Hepatic stellate cell (primary cell): ENCODE measurements at places on chromosomes 1 and 21.

DNA sequence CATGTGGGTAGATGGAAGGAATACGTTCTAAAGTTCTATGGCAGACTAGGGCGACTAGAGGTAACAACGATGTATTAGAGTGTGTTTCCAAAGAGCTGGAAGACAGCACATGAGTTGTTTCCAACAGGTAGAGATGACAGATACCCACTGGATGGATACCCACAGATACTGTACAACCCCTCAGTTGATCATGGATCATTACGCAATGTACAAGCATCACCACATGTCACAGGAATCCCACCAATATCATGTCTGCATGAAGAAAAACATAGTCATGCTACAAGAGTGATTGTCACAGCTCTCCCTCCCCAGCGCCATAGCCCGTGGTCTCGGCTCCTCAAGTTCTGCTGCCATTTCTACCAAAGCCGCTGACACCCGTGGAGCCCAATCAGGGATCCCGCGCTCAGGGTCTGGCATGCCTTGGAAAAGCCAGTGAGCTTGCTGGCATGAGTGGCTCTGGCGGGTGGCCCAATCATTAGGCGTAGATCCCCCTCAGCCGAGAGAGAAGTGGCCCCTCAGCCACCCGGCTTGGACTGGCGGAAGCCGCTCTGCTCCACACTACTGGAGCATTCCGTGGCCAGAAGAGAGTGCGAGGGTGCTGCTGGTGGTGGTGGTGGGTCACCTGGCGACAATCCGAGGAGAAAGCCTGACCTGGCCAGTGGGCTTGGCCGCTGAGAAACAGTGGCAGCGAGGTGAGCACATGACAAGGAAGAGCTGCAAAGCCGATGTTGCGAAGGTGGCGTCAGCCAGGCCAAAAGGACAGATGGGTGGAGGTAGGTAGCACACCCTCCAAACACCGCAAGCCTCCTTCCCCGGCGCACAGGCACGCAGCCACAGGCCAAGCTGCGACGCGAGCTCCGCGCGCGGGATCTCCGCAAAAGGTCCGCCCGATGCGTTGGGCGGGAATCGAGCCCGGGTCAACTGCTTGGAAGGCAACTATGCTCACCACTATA, 65.7 kb upstream of the FCGR2A start:
- no peak for DNase-seq

DNA sequence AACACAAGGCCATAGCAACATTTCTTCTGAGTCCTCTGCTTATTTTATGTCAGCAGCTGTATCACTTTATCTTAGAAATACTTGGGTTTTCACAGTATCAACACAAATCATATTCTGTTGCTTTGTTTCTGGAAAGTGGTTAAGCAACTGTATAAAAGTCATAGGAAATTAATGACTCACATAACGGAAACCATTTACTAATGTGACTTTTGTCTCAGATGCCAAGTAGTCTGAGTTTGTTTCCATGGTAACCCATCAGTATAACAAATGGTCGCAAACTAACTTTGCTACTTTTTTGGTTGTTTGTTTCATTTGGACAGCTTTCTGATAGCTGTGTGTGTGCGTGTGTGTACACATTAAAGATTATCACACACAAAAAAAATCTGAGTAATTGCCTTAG, 31.1 kb downstream of the EEIG2 start:
- peak; percentile 23 for DNase-seq

- no peak for DNase-seq
Measured at GRCh38 chr1:42742141-42742540, 2.1 kb upstream of the CLDN19 start.

GRCh38 chr1:227779021-227779441, 36.4 kb upstream of the PRSS38 start:
- DNase-seq = no peak

GRCh38 chr1:85240174-85240601, 19.3 kb downstream of the C1orf52 start:
- DNase-seq = peak; percentile 29

GRCh38 chr1:58722414-58722813, 22.6 kb upstream of the MYSM1 start:
- DNase-seq = no peak

- no peak for DNase-seq
Measured at GRCh38 chr1:15425958-15426357, 12.3 kb upstream of the CTRC start.

- DNase-seq = no peak
Measured at GRCh38 chr1:114094363-114094634, 59.4 kb downstream of the SYT6 start.

DNA sequence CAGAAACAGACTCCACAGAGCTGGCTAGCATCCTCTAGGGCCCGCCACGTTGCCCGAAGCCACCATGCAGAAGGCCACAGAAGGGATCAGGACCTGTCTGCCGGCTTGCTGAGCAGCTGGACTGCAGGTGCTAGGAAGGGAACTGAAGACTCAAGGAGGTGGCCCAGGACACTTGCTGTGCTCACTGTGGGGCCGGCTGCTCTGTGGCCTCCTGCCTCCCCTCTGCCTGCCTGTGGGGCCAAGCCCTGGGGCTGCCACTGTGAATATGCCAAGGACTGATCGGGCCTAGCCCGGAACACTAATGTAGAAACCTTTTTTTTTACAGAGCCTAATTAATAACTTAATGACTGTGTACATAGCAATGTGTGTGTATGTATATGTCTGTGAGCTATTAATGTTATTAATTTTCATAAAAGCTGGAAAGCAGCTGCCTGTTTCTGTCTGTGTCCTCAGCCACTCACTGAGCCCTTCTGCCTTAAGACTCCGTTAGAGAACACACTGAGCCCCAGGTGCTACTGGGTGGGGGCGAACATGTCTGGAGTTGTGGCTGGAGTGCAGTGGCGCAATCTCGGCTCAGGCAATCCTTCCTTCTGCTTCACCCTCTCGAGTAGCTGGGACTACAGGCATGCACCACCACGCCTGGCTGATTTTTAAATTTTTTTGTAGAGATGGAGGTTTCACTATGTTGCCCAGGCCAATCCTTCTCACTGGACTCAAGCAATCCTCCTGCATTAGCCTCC, 14.8 kb downstream of the MFSD2A start:
- no peak for DNase-seq

DNA sequence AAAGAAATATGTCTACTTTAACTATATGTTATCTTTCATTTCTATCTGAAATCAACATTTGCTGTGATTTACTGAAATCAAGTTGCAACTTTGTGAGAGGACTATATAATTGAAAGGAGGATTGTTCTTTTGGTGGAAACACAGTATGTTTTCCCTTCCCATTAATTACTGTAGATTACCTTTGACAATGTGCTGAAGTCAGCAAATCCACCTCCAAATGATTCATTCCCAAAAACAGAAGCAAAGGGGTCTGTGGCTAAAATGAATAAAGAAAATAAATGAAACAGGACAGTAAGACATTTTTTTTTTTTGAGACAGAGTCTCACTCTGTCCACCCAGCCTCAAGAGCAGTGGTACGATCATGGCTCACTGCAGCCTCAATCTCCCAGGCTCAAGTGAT, 35.4 kb upstream of the TTC39A start:
- DNase-seq = no peak

DNA sequence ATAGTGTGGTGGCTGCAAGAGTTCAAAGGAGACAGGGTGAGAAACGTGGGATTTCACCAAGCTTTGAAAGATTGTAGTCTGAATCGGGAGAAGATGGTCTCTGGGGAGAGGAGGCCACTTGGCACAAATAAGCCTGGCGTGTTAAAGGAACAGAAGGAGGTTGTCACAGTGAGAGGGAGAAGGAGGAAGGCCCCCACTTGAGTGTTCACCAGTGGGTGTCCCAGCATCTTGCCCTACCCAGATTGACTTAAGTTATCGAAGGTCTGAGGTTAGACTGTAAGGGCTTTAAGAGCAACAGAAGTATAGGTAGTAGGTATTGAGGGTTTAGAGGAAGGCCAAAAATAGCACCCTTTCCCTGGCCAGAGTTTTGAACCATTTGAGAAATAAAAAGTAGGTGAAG, 48.0 kb downstream of the BACH1 start:
- no peak for DNase-seq

- DNase-seq = no peak
Measured at GRCh38 chr1:56850411-56850810, 4.2 kb upstream of the C8A start.

DNA sequence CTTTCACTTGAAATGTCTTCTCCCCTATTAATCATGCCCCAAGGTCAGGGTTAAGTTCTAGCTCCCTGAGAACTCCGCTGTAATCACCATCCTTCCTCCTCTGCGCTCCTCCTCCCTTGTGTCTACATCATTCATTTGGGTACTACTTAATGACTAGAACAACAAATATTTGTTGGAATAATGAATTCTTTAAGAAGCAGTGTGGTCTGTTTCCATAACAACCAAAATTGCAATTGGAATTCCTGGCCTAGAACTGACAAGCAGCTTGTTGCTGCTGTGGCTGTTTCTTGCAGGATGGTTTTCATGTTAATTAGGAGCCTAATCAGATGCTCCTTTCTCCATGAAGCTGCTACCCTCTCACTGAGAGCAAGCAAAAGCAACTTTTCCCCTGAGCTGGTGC, 192.5 kb downstream of the ZZZ3 start:
- DNase-seq = peak; percentile 12

DNA sequence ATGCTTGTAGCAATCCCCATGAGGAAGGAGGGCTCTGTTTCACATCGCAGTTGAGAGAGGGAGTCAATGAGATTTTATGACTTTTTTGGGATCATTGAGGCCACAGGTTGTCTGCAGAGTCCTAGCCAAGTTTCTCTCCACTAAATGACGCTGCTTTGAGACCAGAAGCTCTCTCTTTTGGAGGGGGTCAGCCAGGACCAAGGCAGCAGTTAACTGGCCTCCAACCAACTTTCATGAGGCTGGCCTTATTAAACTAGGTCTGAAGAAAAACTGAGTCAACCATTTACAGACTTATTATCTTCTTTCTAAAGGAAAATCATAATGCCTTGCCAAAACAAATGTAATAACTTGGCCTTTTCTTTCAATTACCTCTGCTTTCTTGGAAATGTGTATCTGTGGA, 8.6 kb downstream of the WLS start:
- no peak for DNase-seq

DNA sequence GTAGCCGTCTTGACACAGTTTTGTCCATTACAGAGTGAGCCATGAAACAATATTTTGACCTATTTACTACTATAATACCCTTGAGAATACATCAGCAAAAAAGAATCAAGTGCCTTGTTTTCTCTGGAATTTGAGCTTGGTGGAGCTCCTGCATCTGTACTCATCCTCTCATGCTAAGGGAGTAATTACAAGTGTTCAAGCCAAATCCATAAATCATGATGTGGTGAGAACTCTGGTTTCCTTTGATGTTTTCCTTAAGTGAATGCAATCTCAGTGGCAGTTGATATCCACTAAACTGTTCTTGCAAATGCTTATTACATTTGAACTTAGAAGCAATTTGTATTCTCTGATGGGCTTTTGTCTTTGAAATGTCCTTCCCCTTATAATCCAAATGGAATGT, 824.6 kb upstream of the TMPRSS15 start:
- no peak for DNase-seq

GRCh38 chr21:45410865-45411809, 6.2 kb downstream of the COL18A1 start:
- DNase-seq = no peak

DNA sequence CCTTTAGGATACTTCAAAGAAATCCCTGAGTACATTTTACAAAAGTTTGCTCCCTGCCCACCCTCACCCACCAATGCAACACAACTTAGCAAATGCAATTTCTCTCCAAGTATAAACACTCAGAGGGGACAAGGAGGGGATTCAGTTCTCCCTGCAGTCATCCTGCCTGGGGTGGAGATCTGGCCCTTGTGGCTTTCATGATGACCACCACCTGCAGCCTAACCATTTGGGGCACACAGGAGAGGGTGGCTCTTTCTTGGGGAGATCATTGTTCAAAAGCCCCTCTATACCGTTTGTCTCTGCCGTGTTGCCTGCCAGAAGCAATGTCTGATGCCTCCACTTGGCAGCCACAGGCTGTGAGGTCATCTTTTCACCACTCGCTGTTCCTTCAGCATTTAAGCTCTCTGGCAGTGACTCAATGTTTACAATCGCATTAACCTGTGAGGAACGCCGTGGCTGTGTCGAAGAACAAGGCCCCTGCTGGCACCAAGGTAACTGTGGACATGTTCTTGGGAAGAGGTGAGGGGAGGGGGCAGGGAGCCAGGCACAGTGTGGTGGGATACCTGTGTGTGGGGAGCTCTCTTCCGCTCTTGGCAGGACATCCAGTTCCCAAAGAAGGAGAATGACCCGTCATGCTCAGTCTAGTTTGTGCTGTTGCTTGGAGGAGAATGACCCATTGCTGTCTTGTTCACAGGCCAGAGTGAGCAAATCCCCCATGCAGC, 103.9 kb upstream of the DUSP10 start:
- DNase-seq = no peak

GRCh38 chr21:43727519-43728153, 8.7 kb downstream of the PDXK start:
- peak; percentile 43 for DNase-seq

DNA sequence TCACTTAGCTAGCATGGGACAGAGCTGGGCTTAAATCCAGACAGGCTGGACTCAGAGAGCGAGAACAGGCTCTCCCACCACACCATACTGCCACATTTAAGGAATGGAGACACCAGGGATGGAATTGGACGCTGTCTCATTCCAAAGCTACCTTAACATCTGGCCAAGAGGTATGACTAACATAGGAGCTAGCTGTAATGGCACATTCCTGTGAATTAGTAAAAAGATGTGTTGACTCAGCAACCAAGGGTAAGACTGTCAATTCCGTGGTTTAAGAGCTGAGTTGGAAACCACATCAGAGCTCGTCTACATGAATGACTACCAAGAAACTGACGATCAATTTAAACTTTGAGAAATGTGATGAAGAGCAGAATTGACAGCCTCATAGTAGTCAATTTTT, 8.3 kb upstream of the TNFRSF9 start:
- DNase-seq = peak; percentile 44

- DNase-seq = no peak
Measured at GRCh38 chr1:40915581-40915980, 53.4 kb upstream of the CITED4 start.

GRCh38 chr1:95145493-95145892, 28.3 kb downstream of the TLCD4 start:
- DNase-seq = no peak

DNA sequence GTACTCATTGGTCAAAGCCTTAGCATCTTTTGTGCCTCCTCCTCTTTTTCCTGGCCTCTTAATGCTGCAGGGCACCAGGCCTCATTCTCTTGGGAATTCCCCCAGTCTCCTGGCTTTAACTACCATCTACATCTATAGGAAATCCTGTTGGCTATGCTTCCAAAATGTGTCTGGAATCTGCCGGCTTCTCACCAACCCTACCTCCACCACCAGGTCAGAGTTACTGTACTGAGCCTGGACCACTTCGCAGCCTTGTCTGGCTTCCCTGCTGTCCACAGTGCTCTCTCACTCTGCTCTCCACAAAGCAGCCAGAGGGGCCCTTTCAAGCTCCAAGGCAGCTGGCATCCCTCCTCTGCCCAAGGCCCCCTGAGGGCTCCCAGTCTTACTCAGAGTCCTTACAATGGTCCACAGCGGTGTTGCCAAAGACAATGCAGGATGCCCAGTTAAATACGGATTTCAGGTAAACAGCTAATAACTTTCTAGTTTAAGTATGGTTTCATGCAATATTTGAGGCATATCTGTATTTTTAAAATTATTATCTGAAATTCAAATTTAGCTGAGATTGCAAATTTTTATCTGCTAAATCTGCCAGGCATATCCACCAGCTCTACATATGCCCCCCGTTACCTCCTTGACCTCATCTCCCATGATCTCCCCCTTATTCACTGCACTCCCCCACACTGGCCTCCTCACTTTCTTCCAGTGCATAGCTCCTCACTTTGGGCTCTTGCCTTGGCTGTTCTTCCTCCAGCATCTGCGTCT, 34.5 kb upstream of the FAM163A start:
- no peak for DNase-seq

GRCh38 chr1:94022471-94023189, 98.3 kb downstream of the ABCA4 start:
- peak; percentile 86 for DNase-seq

- no peak for DNase-seq
Measured at GRCh38 chr1:19858893-19859292, 23.3 kb upstream of the OTUD3 start.
